HT-29 (cell line): ENCODE measurements at places on chromosomes 16 and 17. TPM values are rescaled to one million over a fixed set of nuclear protein-coding genes. Genes with fewer than 3 reads are reported as not detected.
A peak's percentile ranks its signal among the peaks of the same experiment; 100 is the strongest.

DNA sequence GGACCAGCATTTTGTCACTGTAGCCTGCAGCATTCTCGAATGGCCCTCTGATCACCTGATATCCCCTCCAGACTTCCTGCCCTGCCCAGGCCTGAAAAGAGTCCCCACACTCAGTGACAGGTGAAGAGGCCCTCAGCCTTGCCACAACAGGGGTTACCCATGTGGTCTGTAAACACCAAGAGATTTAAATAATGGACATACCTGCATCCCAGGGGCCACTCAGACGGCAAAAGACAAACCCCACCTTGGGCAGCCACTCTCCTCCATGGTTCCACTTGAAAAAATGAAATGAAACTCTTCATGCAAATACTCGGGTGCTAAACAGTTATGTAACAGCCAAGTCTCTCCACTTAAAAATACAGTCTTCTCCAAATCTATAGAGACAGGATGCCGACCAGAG lies 22.9 kb upstream of the PECAM1 start:
- DNase-seq = no peak

- no peak for DNase-seq
Measured at GRCh38 chr16:57675741-57676551, 7.8 kb downstream of the ADGRG3 start.

DNA sequence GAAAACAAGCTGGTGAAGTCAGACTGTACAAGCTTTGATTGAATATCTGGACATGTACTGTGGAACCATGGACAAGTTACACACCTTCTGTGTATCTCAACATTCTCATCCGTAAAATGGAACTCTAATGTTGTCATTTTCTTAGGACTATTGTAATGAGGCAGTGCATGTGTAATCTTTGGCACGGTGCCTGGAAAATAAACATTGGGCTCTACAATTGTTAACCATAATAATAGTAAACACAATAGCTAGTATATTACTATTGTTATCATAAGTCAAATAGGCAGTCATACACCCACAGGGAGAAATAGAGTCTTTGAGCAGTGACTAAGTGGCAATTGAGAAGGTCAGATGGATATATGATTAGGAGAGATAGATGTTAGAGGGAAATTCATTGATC lies 39.8 kb upstream of the ANKFN1 start:
- DNase-seq = peak; percentile 21

- DNase-seq = no peak
Measured at GRCh38 chr17:73640691-73641090, 3.6 kb downstream of the SDK2 start.

DNA sequence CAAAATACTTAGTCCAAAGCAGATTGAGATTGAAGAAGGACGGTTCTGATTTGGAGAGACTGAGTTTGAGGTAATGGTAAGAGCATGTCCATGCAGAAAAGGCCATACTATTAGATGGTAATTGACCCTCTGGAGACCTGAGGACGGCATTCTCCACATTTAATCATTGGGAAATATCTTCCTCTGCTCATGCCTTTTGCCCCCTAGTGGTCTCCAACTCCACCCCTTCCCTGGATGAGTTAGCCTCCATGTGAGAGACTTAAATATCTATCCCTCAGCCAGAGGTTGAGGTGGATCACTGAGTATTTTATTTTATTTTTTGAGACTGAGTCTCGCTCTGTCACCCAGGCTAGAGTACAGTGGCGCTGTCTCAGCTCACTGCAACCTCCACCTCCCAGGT lies 10.4 kb upstream of the OR3A1 start:
- no peak for DNase-seq

The CIBAR2 gene
- not detected in 2 replicates for total RNA-seq

The CENPN gene
- total RNA-seq = 45.9 and 64.4 TPM in 2 replicates

DNA sequence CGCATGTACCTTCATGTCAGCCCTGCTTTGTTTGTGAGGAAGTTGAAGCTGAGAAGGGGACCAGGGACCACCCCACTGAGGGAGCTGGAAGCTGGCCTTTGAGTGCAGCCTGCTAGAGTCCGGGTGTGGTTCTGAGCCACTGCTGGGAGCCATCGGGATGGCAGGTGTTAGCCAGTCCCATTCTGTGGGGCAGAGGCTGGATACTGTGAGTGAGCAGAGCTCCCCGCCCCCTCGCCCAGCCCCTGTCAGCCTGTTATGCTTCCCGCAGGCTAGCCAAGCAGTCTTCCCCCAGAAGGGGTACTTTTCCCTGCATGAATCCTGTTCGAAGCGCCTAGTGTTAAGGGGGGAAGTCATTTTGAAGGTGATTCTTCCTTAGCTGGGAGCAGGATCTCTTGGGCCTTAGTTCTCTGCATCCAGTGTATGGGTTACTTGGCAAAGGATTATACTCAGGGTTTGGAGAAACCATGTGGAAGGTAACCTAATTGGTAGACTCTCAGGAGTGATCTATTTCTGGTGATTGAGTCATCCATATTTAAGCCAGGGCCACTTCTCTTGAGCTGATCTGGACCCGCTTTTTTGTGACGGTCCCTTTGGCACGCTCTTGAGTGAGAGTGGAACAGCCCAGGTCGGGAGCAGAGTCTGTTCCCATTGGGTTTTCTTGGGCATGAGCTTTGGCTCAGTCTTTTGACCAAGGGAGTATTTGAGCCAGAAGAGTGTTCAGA lies 23.8 kb downstream of the AKAP1 start:
- DNase-seq = no peak

The MRPS23 gene
- total RNA-seq = 39.9 and 52.7 TPM in 2 replicates

DNA sequence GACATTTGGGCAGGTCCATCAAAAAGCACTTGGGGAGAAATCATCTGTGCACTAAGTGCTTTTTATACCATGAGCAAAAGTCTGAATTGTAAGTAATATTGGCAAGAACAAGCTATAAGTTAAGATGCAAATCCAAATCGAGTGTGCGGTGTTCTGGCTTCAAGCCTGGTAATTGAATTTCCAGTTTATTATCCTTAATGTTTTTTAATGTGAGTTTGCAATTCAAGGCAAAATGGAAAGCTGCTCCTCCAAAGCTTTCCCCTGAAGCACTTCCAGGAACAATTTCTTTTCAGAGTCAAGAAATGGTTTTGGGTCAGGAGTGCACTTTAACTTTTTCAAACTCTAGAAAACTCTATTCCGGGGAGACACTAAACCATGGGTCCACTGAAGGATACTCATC lies 445.7 kb downstream of the TOX3 start:
- no peak for DNase-seq

- peak; percentile 56 for DNase-seq
Measured at GRCh38 chr16:2054543-2055245, 6.9 kb downstream of the TSC2 start.

The C17orf113 gene
- total RNA-seq = 3.6 and 3.7 TPM in 2 replicates

- DNase-seq = peak; percentile 66
Measured at GRCh38 chr17:2084036-2084765, 29.3 kb downstream of the HIC1 start.

- DNase-seq = no peak
Measured at GRCh38 chr16:23035240-23035639, 114.0 kb downstream of the USP31 start.

- no peak for DNase-seq
Measured at GRCh38 chr16:85238233-85238647, 126.0 kb upstream of the CIBAR2 start.

DNA sequence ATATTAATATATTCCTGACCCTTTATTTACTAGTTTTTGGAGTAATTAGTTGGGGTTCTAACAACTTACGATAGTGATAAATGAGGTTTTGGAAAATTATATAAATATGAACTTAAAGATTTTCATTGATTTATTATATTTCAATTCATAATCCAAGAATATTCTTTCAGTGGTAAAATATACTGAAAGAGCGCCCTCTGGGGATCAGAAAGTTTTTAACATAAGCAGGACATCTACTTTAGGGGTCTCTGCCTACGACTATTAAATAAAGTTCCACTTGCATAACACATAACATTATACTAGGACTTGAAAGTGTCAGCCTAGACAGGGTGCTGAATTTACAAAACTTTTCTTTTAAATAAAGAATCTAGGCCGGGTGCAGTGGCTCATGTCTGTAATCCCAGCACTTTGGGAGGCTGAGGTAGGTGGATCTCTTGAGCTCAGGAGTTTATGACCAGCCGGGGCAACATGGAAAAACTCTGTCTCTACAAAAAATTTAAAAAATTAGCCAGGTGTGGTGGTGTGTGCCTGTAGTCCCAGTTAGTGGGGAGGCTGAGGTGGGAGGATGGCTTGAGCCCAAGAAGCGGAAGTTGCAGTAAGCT lies 15.6 kb downstream of the RFWD3 start:
- DNase-seq = peak; percentile 22

- DNase-seq = no peak
Measured at GRCh38 chr16:24977678-24978075, 37.5 kb downstream of the ARHGAP17 start.

GRCh38 chr16:68744744-68745280 lies 7.7 kb downstream of the CDH1 start:
- DNase-seq = peak; percentile 98

GRCh38 chr16:85491058-85491771 lies 121.9 kb upstream of the GSE1 start:
- DNase-seq = peak; percentile 47

- DNase-seq = no peak
Measured at GRCh38 chr17:80854220-80854619, 137.4 kb upstream of the CHMP6 start.

GRCh38 chr17:17153071-17153470 lies 53.1 kb downstream of the PLD6 start:
- DNase-seq = no peak

GRCh38 chr17:59160157-59161025 lies 4.8 kb downstream of the PRR11 start:
- no peak for DNase-seq

GRCh38 chr17:62787366-62787765 lies 20.7 kb downstream of the MARCHF10 start:
- no peak for DNase-seq

- DNase-seq = peak; percentile 9
Measured at GRCh38 chr16:12027558-12028287, 51.2 kb downstream of the SNX29 start.

The TP53TG3F gene
- total RNA-seq = not detected in 2 replicates

The MYH3 gene
- 0.25 and 1.0 TPM in 2 replicates for total RNA-seq

DNA sequence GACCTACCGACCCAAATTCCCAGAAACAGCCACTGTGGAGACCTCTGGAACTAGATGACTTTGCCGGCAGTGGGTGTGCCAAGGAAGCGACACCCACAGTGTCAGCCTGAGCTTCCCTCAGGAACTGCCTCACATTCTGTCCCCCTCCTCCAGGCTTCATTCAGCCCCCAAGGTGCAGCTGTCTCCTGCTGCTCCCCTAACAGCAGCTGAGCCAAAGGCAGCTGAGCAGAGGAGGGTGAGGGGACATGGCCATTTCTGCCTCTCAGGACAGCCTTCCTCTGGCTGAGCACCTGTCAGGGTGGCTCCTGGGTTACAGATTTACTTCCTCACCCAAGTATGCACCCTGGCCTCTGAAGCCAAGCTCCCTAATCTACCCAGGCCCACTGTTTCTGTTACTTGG lies 22.1 kb upstream of the MTMR4 start:
- DNase-seq = no peak

- DNase-seq = no peak
Measured at GRCh38 chr17:49566668-49567071, 9.0 kb upstream of the NXPH3 start.

DNA sequence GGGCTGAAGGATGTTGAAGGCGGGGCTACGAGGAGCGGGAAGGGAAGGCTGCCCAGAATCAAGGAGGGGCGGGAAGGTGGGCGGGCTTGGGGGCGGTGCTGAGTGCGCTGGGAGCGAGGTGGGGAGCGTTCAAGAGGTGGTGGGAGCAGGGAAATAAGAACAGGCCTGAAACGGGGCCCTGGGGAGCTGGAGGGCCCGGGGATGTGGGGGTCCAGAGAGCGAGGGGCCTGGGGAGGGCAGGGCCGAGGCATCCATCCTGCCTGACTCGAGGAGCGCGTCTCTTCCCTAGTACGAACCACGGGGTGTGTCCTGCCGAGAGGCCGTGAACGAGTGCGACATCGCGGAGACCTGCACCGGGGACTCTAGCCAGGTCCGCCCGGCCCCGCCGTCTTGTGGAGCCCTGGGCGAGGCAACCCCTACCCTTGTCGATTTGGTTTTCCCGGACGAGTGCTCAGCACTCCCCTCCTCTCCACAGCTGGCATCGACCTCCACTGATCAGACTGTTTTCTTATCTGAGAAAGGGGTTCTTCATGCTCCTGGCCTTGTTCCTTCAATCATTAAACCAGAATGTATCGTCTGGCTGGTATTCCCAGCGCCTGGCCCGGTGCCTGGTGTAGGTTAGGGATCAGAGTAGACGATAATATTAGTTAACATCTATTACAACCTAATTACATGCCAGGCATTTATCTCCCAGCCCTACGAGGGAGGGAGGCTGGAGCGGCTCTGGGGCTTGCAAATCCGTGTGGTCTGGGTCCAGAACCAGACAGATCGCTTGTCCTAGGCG lies 17.2 kb downstream of the ADAM11 start:
- peak; percentile 98 for DNase-seq

DNA sequence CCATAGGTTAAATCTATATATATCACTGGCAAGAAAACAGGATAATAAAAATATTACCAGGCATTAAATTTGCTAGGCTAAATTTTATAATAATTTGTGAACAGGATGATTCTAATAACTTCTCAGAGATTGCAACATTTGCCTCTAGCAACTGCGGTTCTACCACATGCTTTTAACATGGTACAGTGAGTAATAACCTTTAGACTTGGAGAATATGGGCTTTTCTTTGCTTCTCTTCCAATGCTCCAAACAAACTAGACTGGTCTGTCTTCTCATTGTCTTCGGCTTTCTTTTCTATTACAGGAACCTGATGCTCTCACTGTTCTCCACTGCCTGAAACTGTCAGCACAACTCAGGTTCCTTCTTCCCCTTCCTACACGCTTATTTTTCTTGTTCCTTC lies 80.6 kb downstream of the CA4 start:
- DNase-seq = no peak

The CNTD1 gene
- total RNA-seq = 0.13 and 0.66 TPM in 2 replicates

GRCh38 chr17:61168506-61168905 lies 231.1 kb upstream of the TBX2 start:
- DNase-seq = no peak

The EFCAB5 gene
- 0.51 TPM in 1 of 2 replicates, not detected in the other for total RNA-seq

DNA sequence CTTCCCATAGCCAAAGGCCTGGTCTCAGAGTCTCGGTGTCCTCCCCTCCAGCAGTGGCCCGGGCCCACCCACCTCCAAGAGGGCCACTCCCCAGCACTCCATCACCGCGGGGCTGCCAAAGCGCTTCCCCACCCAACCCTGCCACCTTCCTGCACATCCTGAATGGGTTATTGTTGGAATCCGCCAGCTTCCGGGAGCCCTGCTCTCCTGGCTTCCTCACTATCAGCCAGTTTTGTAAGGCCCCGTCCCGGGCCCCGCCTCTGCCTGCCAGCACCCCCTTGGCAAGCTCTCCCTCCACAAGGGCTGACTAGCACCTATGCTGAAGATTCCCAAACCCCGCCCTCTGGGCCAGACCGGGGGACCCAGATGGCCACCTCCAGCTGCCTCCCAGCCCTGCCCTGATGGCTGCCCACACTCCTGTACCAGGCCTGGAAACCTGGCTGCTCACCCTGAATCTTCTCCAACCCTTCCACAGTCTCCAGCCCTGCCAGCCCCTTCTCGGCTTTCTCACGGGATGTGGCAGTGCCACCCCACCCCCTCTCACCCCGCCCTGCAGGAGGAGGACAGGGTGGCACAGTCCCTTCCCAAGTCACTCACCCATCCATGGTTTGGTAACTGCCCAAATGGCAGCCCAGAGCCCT lies 14.4 kb downstream of the MYBBP1A start:
- DNase-seq = peak; percentile 66
